ENCODE measurements at places on chromosomes 6 and 20.

GRCh38 chr6:53615633-53616449, 49.7 kb downstream of the KLHL31 start:
- DNase-seq, result no peak

DNA sequence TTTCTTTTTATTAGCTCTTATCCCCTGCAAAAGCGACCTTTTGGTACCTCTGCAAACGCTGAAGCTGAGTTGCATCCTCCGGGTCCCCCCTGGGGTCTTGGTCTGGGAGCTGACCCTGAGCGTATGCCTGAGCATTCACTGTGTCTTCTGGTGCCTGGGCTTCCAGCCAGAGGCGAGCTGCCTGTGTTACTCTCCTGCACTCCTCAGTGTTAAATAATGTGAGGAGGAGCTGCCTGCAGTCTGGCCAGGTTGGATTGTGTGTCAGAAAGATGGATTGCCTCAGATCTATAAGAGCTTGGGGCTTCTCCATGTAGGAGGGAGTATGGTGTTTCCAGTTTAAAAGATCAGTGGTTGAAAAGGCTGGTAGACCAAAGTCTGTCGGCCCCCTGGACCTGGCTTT, 8.7 kb upstream of the GMPR start:
- DNase-seq, result no peak

- DNase-seq, result no peak
Observed at GRCh38 chr6:149314325-149314905, 3.1 kb upstream of the TAB2 start.

- no peak for DNase-seq
Observed at GRCh38 chr6:52788478-52788877, 15.1 kb downstream of the GSTA1 start.

DNA sequence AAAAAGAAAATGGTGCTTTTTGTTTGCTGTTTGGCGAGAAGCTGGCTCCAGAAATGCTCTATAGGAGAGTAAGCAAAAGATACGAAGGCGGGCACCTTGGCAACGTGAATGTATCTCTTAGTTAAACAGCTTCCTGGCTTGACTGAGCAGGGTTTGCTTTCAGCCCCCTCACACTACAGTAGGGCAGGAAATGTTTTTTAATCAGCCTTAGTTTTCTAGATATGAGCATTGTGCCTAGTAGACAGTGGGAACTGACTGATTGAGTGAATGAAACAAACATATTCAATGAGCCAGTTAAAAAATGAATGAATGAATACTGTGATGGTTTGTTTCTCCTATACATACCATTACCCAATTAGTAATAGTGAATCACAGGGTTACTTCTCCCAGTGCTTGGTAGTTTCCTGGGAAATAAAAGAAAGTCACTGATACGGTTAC, 19.9 kb downstream of the CAP2 start:
- DNase-seq, result no peak

DNA sequence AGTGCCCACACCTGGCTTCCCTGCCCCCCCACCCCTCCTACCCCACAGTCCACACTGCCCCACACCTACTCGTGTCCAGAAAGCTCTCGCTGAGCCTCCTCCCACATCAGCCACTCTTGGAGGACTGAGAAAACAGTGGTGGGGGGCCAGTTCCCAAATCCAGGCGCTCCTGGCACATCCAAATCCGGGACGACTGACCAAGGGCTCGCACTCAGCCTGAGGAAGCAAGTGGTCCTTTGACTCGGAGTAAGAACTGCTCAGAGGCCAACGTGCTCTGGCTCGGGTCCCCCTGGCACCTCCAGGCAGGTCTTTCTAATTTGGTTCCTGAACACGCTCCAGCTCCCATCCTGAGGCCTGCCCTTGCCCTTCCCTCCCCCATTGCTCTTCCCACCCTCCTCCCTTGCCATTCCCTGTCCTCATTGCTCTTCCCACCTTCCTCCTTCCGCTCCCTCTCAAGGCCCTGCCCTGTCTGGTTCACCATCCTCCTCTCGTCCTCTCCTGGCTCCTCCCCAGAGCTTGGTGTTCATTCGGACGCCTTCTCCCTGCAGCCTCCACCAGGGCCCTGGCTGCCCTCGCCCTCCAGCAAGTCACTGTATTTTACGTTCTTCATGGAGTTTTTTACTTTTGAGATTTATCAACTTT, 83.6 kb downstream of the THBS2 start:
- no peak for DNase-seq

GRCh38 chr6:157614026-157614568, 208.9 kb upstream of the SNX9 start:
- no peak for DNase-seq

GRCh38 chr6:134495890-134496248, 178.0 kb upstream of the SGK1 start:
- no peak for DNase-seq

- no peak for DNase-seq
Observed at GRCh38 chr6:152220786-152221185, 413.3 kb downstream of the ESR1 start.

GRCh38 chr6:11043378-11043960, 636 bp downstream of the ELOVL2 start:
- no peak for DNase-seq

DNA sequence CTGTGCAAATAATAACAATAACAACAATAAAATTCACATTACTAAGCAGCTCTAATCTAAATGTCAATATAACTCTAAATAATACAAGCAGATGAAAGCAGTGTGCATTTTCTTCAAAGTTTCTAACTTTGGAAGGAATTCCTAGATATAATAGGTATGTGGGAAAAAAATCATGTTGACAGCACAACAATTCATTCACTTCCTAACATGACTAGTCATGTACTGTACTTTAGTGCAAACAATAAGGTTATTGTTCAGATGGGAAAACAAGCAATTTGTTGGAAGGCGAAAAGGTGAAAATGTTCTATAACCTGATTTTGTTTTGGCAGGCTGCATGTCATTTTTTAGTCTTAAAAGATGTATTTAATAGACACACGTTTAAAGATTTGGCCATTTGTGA, 484.3 kb upstream of the JAG1 start:
- DNase-seq, result no peak

DNA sequence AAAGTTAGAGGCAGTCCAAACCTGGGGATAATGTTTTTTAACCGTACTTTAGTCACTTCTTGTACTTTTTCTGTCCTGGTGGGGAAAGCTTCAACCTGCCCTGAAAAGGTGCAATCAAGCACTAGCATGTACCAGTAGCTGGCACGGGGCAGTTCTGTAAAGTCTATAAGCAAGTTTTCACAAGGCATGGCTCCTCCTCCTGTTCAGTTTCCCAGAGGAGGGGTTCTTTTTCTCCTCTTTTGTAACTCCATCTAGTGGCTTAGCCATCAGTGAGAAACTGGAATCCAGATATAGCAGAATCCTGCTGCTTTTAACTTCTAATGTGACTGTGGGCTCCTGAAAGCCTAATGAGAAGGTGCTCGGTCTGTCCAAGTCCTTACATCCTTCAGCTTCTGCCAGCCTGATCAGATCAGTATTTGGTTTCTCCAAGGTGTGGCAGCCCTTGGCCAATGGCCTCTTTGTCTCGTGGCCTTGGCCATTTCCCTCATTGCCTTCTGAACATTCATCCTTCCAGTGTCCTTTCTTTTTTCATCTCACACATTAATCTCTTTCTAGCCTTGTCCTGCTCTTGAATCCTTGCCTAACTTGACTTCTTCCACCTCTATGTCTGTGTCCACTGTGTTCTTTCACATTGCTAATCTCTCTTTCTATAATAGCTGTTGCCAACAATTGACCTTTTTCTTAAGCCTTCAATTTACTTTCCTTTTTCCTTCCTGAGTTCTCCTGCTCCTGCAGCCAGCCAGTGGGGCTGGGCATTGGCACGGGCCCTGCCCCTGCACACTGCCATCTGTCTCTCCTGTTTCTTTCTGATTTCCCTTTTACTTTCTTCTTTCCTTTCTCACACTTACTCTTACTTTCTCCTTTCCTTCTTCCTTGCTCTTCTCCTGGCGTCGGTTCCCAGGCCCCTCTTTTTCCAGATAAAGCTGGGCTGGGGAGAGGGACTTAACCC, 222.0 kb upstream of the SYNCRIP start:
- DNase-seq, result no peak
